ENCODE measurements at places on chromosomes 12 and 14.

GRCh38 chr14:55911776-55912175 is 206.4 kb upstream of the PELI2 start:
- no peak for DNase-seq

GRCh38 chr12:66600903-66601302 is 78.0 kb downstream of the GRIP1 start:
- DNase-seq = no peak

DNA sequence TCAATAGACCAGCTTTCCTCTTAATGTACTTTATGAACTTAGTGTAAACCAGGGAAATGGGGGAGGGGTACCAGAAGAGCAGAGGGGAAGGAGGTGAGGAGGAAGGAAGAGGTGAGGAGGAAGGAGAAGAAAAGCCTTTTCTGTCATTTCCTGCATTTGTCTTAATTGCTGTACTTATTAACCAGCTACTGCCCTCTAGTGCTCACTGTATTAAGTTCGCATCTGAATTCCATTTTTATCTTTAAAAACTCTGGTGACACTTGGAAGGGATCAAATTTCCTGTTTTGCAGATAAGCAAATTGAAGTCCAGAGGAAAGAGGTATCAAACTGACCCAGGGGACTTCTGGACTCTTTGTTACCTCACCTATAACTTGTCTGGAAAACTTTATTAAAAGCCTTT is 22.2 kb downstream of the MANSC1 start:
- DNase-seq = peak; percentile 12

DNA sequence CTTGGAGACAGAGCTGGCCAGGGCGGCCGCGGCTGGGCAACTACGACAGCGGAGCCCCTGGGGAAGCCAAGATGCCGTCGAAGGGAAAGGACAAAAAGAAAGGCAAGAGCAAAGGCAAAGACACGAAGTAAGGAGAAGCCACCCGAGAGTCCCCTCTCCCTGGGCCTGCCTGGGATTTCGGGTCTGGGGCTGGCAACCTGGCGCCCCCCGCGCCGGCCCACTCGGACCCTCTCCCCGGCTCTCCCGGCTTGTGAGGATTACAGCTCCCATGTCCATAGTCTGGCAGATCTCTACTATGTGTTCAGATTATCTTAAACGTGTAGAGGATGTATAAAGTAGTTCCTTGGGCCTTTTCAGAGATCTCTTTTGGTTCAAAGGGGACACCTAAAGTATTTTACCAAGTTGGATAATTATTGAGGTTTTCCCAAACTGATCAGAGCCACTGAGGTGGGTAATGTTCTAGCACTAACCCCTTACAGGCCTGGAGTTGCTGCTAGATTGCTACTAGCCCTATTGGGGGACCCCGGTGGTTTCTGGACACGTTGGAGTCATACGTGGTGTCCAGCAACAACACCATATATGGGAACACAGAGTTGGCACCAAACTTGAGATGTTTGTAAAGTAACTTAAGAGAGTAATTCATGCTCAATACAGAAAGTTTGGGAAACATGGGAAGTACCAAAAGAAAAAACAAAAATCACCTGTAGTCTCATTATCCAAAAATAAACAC is 424 bp downstream of the BBOF1 start:
- no peak for DNase-seq

DNA sequence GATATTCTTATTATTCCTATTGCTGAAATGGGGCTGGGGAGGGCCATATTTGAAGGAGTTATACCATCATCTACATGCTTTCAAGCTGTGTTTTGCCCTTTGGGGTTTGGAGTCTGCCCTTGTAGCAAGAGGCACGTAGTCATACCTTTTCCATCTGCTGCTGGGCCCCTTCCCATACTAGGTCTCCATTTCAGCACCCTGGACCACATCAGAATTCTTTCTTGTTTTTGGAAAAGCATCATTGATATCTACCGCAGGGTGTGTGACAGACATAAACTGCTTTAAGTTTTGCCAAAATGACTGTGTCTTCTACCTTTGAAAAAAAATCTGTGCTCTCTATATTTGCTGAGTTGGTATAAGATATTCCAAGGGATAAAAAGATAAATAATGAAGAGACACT is 12.3 kb upstream of the DUSP6 start:
- no peak for DNase-seq

DNA sequence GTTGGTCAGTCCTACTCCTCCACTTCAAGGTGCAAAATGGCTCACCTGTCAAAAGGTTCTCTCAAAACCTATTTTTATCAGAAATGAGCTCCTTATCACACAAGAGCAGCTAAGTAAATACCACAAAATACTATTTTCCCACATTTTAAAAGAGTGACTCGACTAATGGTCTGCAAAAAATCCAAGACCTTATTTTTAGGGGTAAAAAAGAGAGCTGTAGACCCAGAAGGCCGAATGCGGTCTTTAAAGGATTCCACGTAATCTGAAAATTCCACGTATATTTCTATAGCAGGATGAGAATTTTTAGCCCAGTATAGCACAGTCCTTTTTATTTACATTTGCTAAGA is 3.8 kb downstream of the C14orf93 start:
- DNase-seq = no peak

- no peak for DNase-seq
Measured at GRCh38 chr12:119634743-119635142, 33.2 kb upstream of the PRKAB1 start.

- no peak for DNase-seq
Measured at GRCh38 chr14:101004176-101004575, 100.7 kb upstream of the RTL1 start.

DNA sequence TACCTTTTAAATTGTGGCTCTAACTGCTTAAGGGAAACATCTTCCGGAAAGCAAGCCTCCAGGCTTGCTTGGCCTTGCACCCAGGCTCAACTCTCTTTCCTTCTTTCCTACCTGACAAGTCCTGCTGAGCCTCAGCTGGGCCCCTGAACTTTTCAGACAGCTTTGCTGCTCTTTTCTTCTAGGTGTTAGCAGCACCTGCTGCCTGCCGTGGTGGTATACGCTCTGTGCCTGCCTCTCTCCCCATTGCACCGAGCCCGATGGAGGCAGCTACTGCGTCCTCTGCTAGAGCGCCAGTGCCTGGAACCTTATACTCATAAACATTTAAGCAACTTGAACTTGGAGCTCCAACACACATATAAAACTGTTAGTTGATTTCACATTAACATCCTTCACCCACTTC is 195.7 kb downstream of the ANO6 start:
- DNase-seq = no peak
